ENCODE measurements at places on chromosomes 13 and 19.

- no peak for DNase-seq
Measured at GRCh38 chr13:33230178-33230881, 55.2 kb downstream of the STARD13 start.

DNA sequence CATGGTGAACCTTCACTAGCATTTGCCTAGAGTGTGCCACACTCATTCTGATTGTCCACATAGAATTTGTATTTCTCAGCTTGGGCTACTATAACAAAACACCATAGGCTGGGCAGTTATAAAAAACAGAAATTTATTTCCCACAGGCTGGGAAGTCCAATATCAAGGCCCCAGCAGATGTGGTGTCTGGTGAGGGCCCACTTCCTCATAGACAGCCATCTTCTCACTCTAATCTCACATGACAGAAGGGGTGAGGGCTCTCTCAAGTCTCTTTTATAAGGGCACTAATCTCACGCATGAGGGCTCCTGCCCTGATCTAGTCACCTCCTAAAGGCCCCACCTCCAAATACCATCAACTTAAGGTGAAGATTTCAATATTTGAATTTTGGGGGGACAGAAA, 53.6 kb downstream of the LRRC63 start:
- no peak for DNase-seq

DNA sequence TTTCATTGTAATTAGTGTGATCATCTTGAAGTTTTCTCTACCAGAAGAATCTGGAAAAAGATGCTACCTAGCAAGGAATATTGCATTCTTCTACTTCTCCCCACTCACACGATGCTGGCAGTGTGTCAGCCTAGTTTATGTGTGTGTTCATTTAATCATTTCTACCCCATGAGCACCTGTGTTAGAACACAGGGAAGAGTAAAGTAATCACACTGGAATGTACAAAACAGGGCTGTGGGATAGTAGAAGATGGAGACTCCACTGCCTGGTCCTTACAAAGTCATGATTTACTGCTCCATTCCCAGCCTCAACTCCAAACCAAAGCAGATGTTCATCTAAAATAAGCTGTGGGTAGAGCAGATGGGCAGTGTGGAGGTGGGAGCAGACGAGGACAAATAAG, 47.7 kb upstream of the RGCC start:
- DNase-seq = no peak

DNA sequence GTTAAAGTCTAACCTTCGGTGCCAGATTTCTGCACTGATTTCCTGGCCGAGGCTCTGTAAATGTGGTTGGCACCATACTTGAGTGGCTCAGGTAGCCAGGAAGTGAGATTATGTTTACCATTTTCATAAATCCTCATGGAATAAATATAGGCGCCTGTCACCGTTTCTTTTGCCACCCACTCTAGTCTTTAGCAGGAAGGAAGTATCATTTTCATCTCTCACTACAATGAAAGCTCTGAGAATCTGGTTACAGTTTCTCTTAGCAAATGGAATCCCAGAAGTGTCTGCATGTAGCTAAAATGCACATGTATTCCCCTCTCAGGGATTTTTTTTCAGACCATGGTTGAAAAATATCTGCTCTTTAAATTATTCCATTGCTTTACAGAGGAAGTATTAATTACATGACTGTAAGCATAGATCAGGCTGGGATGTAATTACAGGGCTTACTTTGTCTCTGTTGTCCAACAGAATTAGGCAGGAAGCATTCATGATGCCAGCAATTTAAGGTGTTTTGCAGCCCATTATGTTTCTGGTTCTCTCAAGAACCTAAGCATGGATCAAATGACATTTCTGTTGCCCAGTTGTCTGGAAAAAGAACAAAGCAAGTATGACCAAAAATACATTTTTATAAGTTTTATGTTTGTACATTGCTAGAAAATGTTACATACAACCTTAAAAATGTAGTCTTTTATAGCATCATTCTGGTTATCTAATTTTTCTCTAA, 221.7 kb upstream of the SPRY2 start:
- no peak for DNase-seq

GRCh38 chr19:33731881-33732280, 64.8 kb upstream of the KCTD15 start:
- DNase-seq = no peak

- no peak for DNase-seq
Measured at GRCh38 chr13:52734075-52734623, 5.5 kb downstream of the CNMD start.

- DNase-seq = peak; percentile 33
Measured at GRCh38 chr19:1911995-1912394, 6.8 kb downstream of the ADAT3 start.

- DNase-seq = no peak
Measured at GRCh38 chr13:78129823-78130222, 211.2 kb upstream of the EDNRB start.

DNA sequence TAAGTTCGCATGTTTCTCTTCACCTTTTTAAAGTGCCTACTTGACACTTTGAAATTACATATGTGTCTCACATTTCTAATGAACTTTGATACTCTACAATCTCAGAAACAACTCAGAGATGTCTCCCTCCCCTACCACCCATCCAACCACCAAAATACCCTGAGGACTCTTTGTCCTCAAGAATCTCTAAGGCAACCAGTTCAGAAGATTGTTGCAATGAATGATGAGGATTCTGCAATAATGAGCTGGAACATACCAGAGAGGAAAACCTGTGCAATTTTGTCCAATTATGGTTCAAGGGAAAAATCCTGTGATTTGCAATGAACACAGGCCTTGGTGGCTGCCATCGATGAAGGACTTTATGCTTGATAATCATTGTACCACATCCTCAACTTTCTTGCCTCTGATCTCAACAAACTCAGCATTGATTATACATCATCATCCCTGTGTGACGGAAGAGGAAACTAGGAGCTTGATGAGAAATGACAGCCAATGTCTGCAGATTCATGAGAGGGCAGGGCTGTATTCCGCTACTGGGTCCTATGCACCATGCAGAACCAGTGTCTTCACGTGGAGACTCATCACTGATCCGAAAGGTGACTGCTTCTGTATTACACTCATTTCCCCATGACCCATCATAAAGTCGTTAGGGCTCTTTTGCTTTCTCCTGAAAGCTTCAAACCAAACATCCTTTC, 1.1 kb downstream of the FPR1 start:
- DNase-seq = no peak

DNA sequence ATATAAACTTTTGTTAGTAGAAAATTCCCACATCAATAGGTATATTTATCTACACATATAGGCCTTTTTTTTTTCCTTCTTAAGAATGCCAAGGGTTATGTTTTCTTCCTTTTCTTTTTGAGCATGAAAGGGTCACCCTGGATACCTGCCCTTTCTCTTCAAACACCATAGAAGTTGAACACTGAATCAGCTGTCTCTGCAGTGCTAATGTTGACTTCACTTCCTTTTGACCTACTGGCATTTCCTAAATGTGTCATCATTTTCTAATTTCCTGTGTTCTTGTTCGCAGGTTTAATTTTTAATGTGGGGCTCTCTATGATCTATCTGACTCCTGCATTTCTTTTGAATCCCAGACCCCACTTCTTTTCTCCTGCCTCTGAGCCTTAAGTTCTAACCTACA, 532.0 kb downstream of the GPC6 start:
- DNase-seq = no peak

DNA sequence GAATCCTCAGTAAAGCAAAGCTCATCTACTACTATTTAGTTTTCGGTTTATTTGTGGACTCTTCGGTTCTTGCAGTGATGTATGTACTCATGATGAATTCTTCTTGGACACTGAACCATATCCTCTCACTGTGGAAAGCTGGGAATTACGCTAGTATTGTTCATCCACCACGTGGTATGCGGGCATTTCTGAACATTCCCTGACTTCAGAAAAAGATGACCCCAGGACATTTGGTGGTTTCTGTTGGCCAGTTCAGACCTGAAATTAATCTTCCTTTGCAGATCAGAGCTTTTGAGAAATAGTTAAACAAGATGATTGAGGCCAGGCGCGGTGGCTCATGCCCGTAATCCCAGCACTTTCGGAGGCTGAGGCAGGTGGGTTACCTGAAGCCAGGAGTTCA, 25.3 kb upstream of the FBN3 start:
- DNase-seq = no peak
